ENCODE measurements at places on chromosomes 12 and 14.

GRCh38 chr14:53954551-53955228, 1.9 kb downstream of the BMP4 start:
- H3K4me3 ChIP-seq = peak overlapping the region; percentile 87
- no peak overlapping the region for H3K27ac ChIP-seq
- peaks cover 80% of the 10 kb centered on the region for H3K27me3 ChIP-seq
- peaks cover 25% of the 10 kb centered on the region for H3K4me1 ChIP-seq
- peaks cover 2% of the 10 kb centered on the region for H3K36me3 ChIP-seq

- no peak for DNase-seq
- peaks cover 21% of the 10 kb centered on the region for H3K27me3 ChIP-seq
- peaks cover 4% of the 10 kb centered on the region for H3K36me3 ChIP-seq
These were observed 45.0 kb downstream of the GPR65 start for GRCh38 chr14:88049936-88050335.

GRCh38 chr12:46524778-46525177, 152.2 kb upstream of the SLC38A2 start:
- peak overlapping the region; percentile 98 for H3K27ac ChIP-seq
- peak overlapping the region; percentile 76 for H3K4me3 ChIP-seq
- DNase-seq = no peak
- peaks cover 36% of the 10 kb centered on the region for H3K36me3 ChIP-seq
- H3K27me3 ChIP-seq = no peaks in the 10 kb centered on the region

DNA sequence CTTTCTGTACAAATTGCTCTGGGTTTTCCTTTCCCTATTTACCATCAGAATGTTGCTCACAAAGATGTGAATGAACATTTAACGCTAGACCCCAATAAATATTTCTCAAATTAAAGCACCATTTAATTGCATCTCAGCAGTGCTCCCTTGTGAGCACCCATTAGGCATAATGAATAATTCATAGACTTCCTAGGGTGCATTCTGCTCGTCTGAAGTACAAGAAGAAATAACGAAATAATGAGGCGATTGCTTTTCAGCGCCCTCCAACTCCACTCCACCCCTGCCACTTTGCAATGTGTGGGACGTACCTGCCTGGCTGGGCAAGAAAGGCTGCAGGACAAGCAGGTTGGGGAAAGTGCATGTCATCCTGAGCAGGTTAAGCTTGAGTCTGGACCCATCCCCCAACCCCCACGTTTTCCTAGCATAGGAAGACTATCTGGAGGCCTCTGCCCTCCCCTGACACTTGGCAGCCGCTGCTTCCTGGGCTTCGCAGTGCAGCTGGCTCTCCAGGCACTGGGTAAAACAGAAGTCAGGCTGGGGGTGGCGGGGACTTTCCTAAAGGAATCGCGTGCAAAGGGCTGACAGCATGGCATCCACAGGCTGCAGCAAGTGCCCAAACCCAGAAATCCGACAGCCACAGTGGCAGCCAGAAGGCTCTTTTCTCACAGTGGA, 253.7 kb downstream of the DUSP6 start:
- no peak overlapping the region for H3K27ac ChIP-seq
- no peak for DNase-seq
- no peak overlapping the region for H3K4me3 ChIP-seq
- H3K27me3 ChIP-seq = no peaks in the 10 kb centered on the region

DNA sequence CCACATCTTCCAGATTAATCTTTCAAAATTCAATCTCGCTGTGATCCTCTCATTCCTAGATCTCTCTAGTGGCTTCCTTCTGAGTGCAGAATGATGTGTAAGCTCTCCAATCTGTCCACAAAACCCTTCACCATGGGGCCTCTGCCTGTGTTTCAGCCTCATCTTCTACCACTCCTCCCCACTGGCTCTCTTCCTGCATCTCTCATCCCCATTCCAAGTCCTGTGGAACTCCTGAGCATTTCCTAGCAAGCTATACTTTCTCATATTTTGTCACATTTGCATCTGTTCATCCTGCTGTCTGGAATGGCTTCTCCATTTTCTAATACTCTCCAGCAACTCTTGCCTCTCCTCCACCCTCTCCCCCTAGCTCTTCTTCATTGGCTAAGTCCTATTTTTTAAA, 242.0 kb upstream of the DAAM1 start:
- H3K27ac ChIP-seq = no peak overlapping the region
- DNase-seq = no peak
- H3K27me3 ChIP-seq = peaks cover 6% of the 10 kb centered on the region
- no peaks in the 10 kb centered on the region for H3K36me3 ChIP-seq
- H3K4me3 ChIP-seq = no peak overlapping the region

GRCh38 chr12:128091101-128091720, 175.8 kb upstream of the TMEM132C start:
- no peaks in the 10 kb centered on the region for H3K4me1 ChIP-seq
- H3K4me3 ChIP-seq = no peak overlapping the region
- no peak for DNase-seq
- H3K36me3 ChIP-seq = no peaks in the 10 kb centered on the region

- no peaks in the 10 kb centered on the region for H3K4me1 ChIP-seq
- H3K27ac ChIP-seq = no peak overlapping the region
- DNase-seq = no peak
- no peaks in the 10 kb centered on the region for H3K36me3 ChIP-seq
These were observed 115.9 kb downstream of the SLC25A21 start for GRCh38 chr14:37056473-37056872.

GRCh38 chr14:48937541-48938195, 648.5 kb downstream of the RPS29 start:
- no peaks in the 10 kb centered on the region for H3K27me3 ChIP-seq
- no peaks in the 10 kb centered on the region for H3K36me3 ChIP-seq
- DNase-seq = no peak
- no peak overlapping the region for H3K4me3 ChIP-seq

- H3K36me3 ChIP-seq = no peaks in the 10 kb centered on the region
- H3K4me1 ChIP-seq = no peaks in the 10 kb centered on the region
- DNase-seq = no peak
- peaks cover 13% of the 10 kb centered on the region for H3K27me3 ChIP-seq
These were observed 66.9 kb downstream of the HMGA2 start for GRCh38 chr12:65891219-65891618.

DNA sequence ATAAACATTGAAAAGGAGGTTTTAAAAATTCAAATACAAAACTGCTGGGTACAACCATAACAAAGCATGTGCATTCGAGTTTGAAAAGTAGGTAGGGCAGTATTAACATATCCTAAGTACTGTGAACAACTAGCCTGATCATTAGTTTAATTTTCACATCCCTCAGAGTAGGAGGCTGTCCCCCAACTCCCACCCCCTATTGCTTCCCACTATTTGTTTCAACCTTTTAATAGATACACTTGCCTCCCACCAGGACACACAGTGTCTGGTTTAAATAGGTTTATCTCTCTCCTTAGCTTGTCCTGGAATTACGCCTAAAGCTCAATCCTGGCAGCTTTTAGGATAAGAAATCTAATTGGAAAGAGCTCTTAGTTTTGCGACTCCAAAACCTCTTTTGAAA, 2.1 kb downstream of the TAOK3 start:
- H3K27ac ChIP-seq = no peak overlapping the region
- H3K36me3 ChIP-seq = peaks cover 1% of the 10 kb centered on the region
- no peak for DNase-seq
- H3K4me1 ChIP-seq = peaks cover 29% of the 10 kb centered on the region
- H3K27me3 ChIP-seq = peaks cover 15% of the 10 kb centered on the region

- no peaks in the 10 kb centered on the region for H3K36me3 ChIP-seq
- H3K4me3 ChIP-seq = no peak overlapping the region
- DNase-seq = no peak
- H3K27me3 ChIP-seq = no peaks in the 10 kb centered on the region
These were observed 746.2 kb upstream of the USP15 start for GRCh38 chr12:61514016-61514415.

GRCh38 chr14:84298663-84299195, 1231.2 kb upstream of the FLRT2 start:
- DNase-seq = no peak
- H3K27me3 ChIP-seq = no peaks in the 10 kb centered on the region
- no peak overlapping the region for H3K4me3 ChIP-seq
- no peaks in the 10 kb centered on the region for H3K4me1 ChIP-seq
- H3K36me3 ChIP-seq = no peaks in the 10 kb centered on the region

DNA sequence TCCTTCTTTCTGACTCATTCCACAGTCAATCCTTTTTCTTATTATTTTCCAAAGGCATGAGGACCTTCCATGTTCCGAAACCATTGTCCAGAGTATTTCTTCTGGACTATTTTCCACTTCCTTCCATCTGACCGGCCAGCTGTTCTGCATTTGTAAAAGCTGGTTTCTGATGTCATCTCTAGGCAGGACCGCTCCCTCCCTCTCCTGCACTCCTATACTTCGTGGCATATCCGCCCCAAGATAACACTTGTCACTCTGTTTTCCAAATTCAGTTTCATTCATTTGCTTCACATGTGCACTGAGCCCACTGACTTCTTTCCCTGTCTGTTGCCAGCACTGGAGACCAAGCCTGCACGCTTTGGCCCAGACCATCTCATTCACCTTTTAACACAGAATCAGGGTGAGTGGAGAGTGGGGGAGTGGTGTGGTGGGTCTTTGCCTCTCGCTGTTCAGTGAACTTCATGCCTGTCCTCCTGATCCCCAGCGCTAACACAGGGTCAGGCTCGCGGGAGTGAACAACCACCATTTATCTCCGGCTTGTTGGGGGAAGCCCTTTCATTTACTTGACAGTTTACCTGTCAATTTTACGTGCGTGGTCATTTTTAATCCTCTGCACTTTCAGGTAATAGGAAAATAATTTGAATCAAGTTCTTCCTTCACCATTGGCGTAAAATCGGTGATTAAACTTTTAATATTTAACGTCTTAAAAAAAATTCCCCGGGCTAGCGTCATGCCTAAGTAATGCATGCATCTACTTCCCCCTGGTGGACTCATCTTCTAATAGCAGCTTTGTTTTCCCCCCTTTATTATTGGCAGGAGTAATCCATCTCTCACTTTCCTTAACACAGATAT, 52.5 kb downstream of the C12orf75 start:
- H3K27me3 ChIP-seq = no peaks in the 10 kb centered on the region
- no peak for DNase-seq
- H3K4me3 ChIP-seq = no peak overlapping the region
- H3K27ac ChIP-seq = no peak overlapping the region
- H3K36me3 ChIP-seq = no peaks in the 10 kb centered on the region

DNA sequence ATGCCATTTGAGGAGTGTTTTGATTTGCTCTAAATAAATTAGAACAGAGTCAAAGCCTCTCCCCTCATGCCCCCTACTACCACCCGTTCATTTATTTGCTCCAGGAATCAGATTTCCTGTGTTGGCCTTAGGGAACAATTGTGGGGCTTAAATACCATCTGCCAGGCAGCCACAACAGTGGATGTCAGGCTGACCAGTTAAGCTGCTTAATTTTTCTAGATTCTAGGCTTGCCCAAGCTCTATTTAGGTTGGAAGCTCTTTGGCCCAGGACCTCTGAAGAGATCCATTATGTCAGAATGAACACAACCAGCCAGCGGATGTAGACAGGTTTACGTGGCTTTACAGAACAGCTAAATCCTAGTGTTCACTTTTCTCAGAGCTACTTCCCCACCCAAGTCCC, 1.0 kb upstream of the TIMELESS start:
- peaks cover 4% of the 10 kb centered on the region for H3K27me3 ChIP-seq
- no peak overlapping the region for H3K27ac ChIP-seq
- H3K36me3 ChIP-seq = peaks cover 5% of the 10 kb centered on the region
- peak overlapping the region; percentile 92 for H3K4me3 ChIP-seq

- no peaks in the 10 kb centered on the region for H3K27me3 ChIP-seq
- no peak overlapping the region for H3K27ac ChIP-seq
- DNase-seq = no peak
- H3K4me3 ChIP-seq = no peak overlapping the region
- peaks cover 31% of the 10 kb centered on the region for H3K4me1 ChIP-seq
- peaks cover 22% of the 10 kb centered on the region for H3K36me3 ChIP-seq
These were observed 19.0 kb downstream of the ADAM20 start for GRCh38 chr14:70515811-70516210.

GRCh38 chr14:97578982-97579548, 781.9 kb downstream of the VRK1 start:
- H3K4me3 ChIP-seq = no peak overlapping the region
- H3K27me3 ChIP-seq = no peaks in the 10 kb centered on the region
- peaks cover 8% of the 10 kb centered on the region for H3K4me1 ChIP-seq
- peaks cover 1% of the 10 kb centered on the region for H3K36me3 ChIP-seq

GRCh38 chr12:125083072-125083471, 17.8 kb downstream of the AACS start:
- H3K4me3 ChIP-seq = no peak overlapping the region
- no peak for DNase-seq
- no peak overlapping the region for H3K27ac ChIP-seq
- peaks cover 28% of the 10 kb centered on the region for H3K36me3 ChIP-seq
- no peaks in the 10 kb centered on the region for H3K4me1 ChIP-seq

GRCh38 chr12:47346251-47347019, 266.7 kb upstream of the AMIGO2 start:
- H3K36me3 ChIP-seq = no peaks in the 10 kb centered on the region
- no peak for DNase-seq
- no peak overlapping the region for H3K27ac ChIP-seq
- no peak overlapping the region for H3K4me3 ChIP-seq

DNA sequence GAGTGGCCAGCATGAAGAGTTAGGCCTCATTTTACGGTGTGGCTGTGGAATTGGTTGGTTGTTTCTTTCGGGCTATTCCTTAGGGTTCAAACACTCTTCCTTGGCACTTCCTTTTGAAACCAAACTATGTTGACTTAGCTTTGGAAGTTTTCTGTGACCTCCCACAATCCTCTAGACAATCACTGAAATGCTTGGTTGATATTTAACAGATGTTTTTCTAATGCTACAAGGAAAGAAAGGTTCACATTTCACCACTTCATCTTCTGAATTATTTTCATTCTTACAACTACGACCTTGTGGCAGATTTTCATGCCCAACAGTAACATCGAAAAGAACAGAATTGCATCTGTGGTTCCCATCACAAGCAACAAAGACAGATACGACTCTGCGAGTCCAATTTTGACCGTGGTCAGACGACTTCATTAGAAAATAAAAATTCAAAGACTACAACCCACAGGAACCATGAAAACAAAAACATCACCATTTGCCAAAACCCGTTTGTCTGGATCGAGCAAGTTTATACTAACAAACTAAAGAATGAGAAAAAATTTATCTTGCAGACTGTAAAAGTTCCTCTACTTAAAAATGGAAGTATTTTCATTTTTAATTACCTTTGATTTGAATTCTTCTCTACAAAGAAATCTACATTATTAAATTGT, 16.9 kb downstream of the PRKAB1 start:
- peaks cover 51% of the 10 kb centered on the region for H3K36me3 ChIP-seq
- no peak overlapping the region for H3K27ac ChIP-seq
- DNase-seq = no peak
- no peak overlapping the region for H3K4me3 ChIP-seq

DNA sequence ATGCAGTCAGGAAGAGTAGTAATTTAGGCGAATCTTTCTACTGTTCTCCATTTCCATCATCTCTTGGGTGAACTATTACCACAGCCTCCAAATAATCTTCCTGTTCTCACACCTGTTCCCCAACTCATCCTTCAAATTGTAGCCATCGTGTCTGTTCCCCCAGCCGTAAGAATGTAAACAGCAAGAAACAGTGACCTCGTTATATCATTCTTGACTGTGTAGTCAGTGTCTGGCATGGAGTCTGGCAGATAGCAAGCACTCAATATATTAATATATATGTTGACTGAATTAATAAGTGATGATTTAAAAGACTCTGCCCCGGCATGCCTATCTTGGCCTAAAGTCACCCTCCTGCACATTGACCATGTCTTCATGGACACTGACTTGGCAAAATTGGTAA, 20.3 kb downstream of the PDE6H start:
- peaks cover 30% of the 10 kb centered on the region for H3K4me1 ChIP-seq
- no peak overlapping the region for H3K27ac ChIP-seq
- H3K27me3 ChIP-seq = peaks cover 9% of the 10 kb centered on the region
- H3K36me3 ChIP-seq = peaks cover 5% of the 10 kb centered on the region
- DNase-seq = no peak
- H3K4me3 ChIP-seq = no peak overlapping the region

- no peak for DNase-seq
- no peaks in the 10 kb centered on the region for H3K27me3 ChIP-seq
- H3K4me1 ChIP-seq = no peaks in the 10 kb centered on the region
- H3K4me3 ChIP-seq = no peak overlapping the region
- no peaks in the 10 kb centered on the region for H3K36me3 ChIP-seq
- no peak overlapping the region for H3K27ac ChIP-seq
These were observed 25.1 kb downstream of the RBMS2 start for GRCh38 chr12:56546680-56547079.

Measured in T-helper 2 cell treated with Interferon-gamma antibody and Interleukin-4, amounts not matched to agents 5 μg/mL and 100 μg/mL, for 36 hours (primary cell).